ENCODE measurements at places on chromosomes 3 and 15. TPM values are rescaled to one million over a fixed set of nuclear protein-coding genes. Genes with fewer than 3 reads are reported as not detected.

The SAMMSON gene
- not detected for total RNA-seq

The SKIL gene
- 51.8 TPM for total RNA-seq

The LRTM1 gene
- total RNA-seq = not detected

- peaks cover 53% of the 10 kb centered on the region for H3K4me1 ChIP-seq
- DNase-seq = peak; percentile 81
- no peaks in the 10 kb centered on the region for H3K36me3 ChIP-seq
- H3K4me3 ChIP-seq = peak overlapping the region; percentile 41
- no peaks in the 10 kb centered on the region for H3K27me3 ChIP-seq
These were observed 47.0 kb downstream of the ZBTB20 start for GRCh38 chr3:115099986-115100571.

- H3K4me1 ChIP-seq = peaks cover 14% of the 10 kb centered on the region
- peaks cover 26% of the 10 kb centered on the region for H3K27me3 ChIP-seq
- DNase-seq = no peak
- H3K4me3 ChIP-seq = no peak overlapping the region
- H3K27ac ChIP-seq = no peak overlapping the region
- no peaks in the 10 kb centered on the region for H3K36me3 ChIP-seq
These were observed 2.8 kb downstream of the TAGLN3 start for GRCh38 chr3:112001526-112001925.

GRCh38 chr3:56557831-56558170, 826 bp downstream of the CCDC66 start:
- peak overlapping the region; percentile 87 for H3K27ac ChIP-seq
- peak overlapping the region; percentile 87 for H3K4me3 ChIP-seq
- H3K27me3 ChIP-seq = no peaks in the 10 kb centered on the region
- H3K36me3 ChIP-seq = no peaks in the 10 kb centered on the region
- peaks cover 27% of the 10 kb centered on the region for H3K4me1 ChIP-seq
- no peak for DNase-seq

- H3K36me3 ChIP-seq = no peaks in the 10 kb centered on the region
- no peak overlapping the region for H3K4me3 ChIP-seq
- peaks cover 17% of the 10 kb centered on the region for H3K4me1 ChIP-seq
- H3K27ac ChIP-seq = peak overlapping the region; percentile 67
- peak; percentile 29 for DNase-seq
- no peaks in the 10 kb centered on the region for H3K27me3 ChIP-seq
These were observed 11.1 kb upstream of the MBNL1 start for GRCh38 chr3:152257563-152258035.

GRCh38 chr3:126053949-126054569, 29.9 kb downstream of the SLC41A3 start:
- H3K27me3 ChIP-seq = no peaks in the 10 kb centered on the region
- H3K4me3 ChIP-seq = no peak overlapping the region
- H3K27ac ChIP-seq = no peak overlapping the region
- DNase-seq = no peak
- peaks cover 7% of the 10 kb centered on the region for H3K4me1 ChIP-seq

GRCh38 chr3:66261355-66261754, 40.6 kb downstream of the SLC25A26 start:
- no peak overlapping the region for H3K4me3 ChIP-seq
- no peaks in the 10 kb centered on the region for H3K27me3 ChIP-seq
- no peak overlapping the region for H3K27ac ChIP-seq
- DNase-seq = no peak

- H3K4me1 ChIP-seq = no peaks in the 10 kb centered on the region
- H3K27ac ChIP-seq = peak overlapping the region; percentile 29
- H3K27me3 ChIP-seq = no peaks in the 10 kb centered on the region
- peak; percentile 49 for DNase-seq
These were observed 77.5 kb upstream of the TNFAIP8L3 start for GRCh38 chr15:51172193-51172592.

- peak overlapping the region; percentile 58 for H3K4me3 ChIP-seq
- no peak overlapping the region for H3K27ac ChIP-seq
- H3K27me3 ChIP-seq = peaks cover 25% of the 10 kb centered on the region
- no peaks in the 10 kb centered on the region for H3K36me3 ChIP-seq
- peak; percentile 43 for DNase-seq
- H3K4me1 ChIP-seq = peaks cover 15% of the 10 kb centered on the region
These were observed 155.8 kb upstream of the FRMD4B start for GRCh38 chr3:69541711-69542088.
